Psoas muscle (tissue), 8 donors: ENCODE measurements at places on chromosomes 11 and 22. TPM values are rescaled to one million over a fixed set of nuclear protein-coding genes. Genes with fewer than 3 reads are reported as not detected.

GRCh38 chr11:126418887-126419286 is 63.4 kb downstream of the ST3GAL4 start:
- DNase-seq: no peak

DNA sequence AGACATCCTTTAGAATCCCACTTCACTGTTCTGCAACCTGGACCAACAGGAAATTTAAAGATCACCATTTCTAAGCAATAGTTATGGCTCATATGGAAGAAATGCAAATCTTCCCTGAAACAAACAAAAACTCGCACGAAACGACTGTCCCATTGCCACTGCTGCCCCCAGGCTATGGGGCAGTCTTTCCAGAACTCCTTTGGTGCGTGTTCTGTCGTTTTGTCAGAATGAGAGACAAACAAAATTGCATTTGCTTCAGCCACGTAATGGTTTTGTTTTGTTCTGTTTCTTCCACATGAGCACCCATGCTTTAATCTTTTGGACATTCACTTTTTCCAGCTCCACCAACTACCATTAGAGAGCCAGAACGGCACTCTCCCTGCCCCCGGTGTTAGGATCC is 10.8 kb upstream of the FBLN1 start:
- DNase-seq: no peak

GRCh38 chr22:44828193-44828592 is 75.8 kb downstream of the ARHGAP8 start:
- no peak for DNase-seq

RASL10A gene
- total RNA-seq: 0.73 TPM

DNA sequence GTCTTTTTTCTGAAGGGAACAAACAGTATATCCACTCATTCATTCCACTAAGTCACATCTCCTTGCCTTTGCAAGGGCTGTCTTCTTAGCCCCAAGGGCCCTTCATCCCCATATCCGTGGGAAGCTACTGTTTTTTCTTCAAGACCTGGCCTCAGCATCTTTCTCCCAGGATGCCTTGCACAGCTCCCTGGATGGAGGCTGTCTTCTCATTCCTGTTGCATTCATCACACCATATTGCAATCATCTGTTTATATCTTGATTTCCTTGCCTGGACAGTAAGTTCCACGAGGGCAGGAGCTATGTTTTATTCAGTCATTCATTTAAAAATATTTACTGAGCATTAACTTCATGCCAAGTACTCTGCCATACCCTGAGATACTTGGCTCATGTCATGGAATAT is 29.3 kb upstream of the NECTIN1 start:
- DNase-seq: no peak

- DNase-seq: peak; percentile 81
Measured at GRCh38 chr22:46072110-46072881, 78.0 kb upstream of the PPARA start.
